ENCODE measurements at places on chromosomes 5 and 9.
A peak's percentile ranks its signal among the peaks of the same experiment; 100 is the strongest.

- H3K4me3 ChIP-seq, result no peak overlapping the region
- H3K27me3 ChIP-seq, result no peaks in the 10 kb centered on the region
- peak overlapping the region; percentile 87 for H3K27ac ChIP-seq
- H3K36me3 ChIP-seq, result no peaks in the 10 kb centered on the region
- peaks cover 95% of the 10 kb centered on the region for H3K4me1 ChIP-seq
- peak; percentile 69 for DNase-seq
These were observed 49.6 kb downstream of the ARHGAP26 start for GRCh38 chr5:142819825-142820224.

DNA sequence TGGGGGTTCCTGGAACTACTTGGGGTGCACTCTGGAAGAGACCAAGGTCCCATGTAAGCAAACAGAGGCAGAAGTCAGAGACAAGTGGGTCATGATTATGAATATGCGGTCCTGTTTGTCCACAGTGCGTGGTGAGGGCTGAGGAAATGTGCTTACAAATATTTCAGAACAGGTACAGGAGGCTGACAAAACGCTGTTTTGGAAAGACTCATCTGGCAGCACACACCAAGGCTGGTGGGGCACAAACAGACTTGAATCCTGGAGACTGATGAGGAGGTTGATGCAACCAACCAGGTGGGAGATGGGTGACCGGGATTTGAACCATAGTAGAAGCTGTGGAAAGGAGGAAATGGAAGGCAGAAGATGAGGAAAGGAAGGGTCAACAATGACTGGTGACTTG, 83.8 kb downstream of the ADRB2 start:
- H3K27me3 ChIP-seq, result no peaks in the 10 kb centered on the region
- DNase-seq, result no peak

DNA sequence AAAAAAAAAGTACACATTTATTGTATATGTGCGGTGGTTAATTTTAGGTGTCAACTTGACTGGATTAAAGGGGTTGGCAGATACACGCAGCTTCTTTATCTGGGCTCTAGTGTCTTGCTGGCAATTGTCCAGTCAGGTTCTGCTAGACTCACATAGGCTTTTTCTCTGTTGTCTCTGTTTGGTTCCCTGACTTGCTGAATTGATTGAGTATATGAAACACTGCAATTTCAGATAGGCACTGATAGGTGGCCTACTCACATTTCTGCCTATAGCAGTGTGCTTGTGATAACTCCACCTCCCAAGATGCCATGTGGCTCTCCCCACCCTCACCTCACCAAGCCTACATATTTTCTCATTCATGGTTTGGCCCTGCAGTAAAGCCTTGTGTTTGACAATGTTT, 52.5 kb downstream of the AOPEP start:
- no peaks in the 10 kb centered on the region for H3K27me3 ChIP-seq
- no peak overlapping the region for H3K27ac ChIP-seq
- DNase-seq, result no peak
- peaks cover 22% of the 10 kb centered on the region for H3K4me1 ChIP-seq
- H3K4me3 ChIP-seq, result no peak overlapping the region

GRCh38 chr5:177085985-177086653, 596 bp upstream of the FGFR4 start:
- no peak overlapping the region for H3K4me3 ChIP-seq
- no peaks in the 10 kb centered on the region for H3K36me3 ChIP-seq
- 0 out of 2 replicates have a peak, but pooled peaks cover 5% of the 10 kb centered on the region for H3K27me3 ChIP-seq

DNA sequence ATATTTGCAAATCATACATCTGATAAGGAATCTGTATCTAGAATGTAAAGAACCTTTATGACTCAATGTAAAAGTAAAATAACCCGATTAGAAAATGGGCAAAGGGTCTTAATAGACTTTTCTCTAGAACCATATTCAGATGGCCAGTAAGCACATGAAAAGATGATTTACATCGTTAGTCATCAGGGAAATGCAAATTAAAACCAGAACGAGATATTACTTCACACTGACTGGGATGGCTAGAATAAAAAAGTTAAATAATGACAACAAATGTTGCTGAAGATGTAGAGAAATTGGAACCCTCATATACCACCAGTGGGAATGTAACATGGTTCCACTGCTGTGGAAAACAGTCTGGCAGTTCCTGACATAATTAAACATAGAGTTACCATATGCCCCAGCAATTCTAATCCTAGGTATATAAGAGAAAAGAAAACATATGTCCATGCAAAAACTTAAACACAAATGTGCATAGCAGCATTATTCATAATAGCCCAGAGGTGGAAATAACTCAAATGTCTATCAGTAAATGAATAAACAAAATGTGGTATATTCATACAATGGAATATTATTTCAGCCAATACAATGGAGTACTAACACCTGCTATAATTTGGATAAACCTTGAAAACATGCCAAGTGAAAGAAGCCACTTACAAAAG, 100.4 kb upstream of the MAMDC2 start:
- H3K27ac ChIP-seq, result no peak overlapping the region
- no peak overlapping the region for H3K4me3 ChIP-seq
- no peak for DNase-seq
- no peaks in the 10 kb centered on the region for H3K36me3 ChIP-seq

- no peaks in the 10 kb centered on the region for H3K27me3 ChIP-seq
- DNase-seq, result no peak
- no peaks in the 10 kb centered on the region for H3K36me3 ChIP-seq
- H3K4me3 ChIP-seq, result no peak overlapping the region
These were observed 2.4 kb downstream of the N4BP3 start for GRCh38 chr5:178115814-178116142.

Data from PC-9 (cell line).